ENCODE measurements at places on chromosomes 6 and 20. TPM values are rescaled to one million over a fixed set of nuclear protein-coding genes. Genes with fewer than 3 reads are reported as not detected.

The KIZ gene
- total RNA-seq, result 17.7 TPM

The PLA2G7 gene
- 0.44 TPM for total RNA-seq

The UBD gene
- total RNA-seq, result not detected

The SLC2A10 gene
- total RNA-seq, result 0.37 TPM

The MYLK4 gene
- total RNA-seq, result 0.49 TPM

The SLC32A1 gene
- 0.59 TPM for total RNA-seq

The RAET1G gene
- not detected for total RNA-seq

The ZC3H12D gene
- 48.7 TPM for total RNA-seq
